Renal cortical epithelial cell (primary cell): ENCODE measurements at places on chromosomes 16 and 17. TPM values are rescaled to one million over a fixed set of nuclear protein-coding genes. Genes with fewer than 3 reads are reported as not detected.

TTYH2 gene
- total RNA-seq: under 0.01 and 0.60 TPM in 2 replicates

- DNase-seq: no peak
Measured at GRCh38 chr17:79010304-79010646, 711 bp upstream of the CANT1 start.

DNA sequence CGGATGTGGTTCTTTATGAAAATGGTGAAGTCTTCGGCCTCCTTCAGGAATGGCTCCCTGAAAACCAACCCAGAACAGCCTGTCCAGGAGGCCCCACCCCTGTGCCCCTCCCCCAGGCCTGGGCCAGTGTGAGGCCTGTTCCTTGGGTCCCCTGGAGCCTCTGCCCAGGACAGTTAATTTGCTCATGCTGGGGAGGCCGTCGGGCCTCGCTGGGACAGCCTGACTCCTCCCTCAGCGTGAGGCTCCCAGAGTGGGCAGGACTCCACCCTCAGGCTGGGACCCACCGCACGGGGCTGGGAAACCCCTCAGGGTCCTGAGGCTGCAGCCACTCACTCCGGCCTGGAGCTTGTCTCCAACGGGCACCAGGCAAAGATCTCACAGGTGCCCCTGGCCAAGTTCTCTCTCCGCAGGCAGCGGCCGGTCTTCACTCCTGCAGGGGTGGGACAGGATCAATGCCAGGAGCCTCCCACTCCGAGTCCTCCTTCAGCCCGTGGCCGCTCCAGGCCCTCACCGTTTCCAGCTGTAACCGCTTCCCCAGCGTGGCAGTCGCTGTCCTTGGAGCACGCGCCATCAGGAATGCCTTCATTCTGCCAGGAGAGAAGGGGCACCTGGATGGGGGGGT lies 5.8 kb downstream of the P2RX5 start:
- DNase-seq: no peak

- DNase-seq: peak; percentile 30
Measured at GRCh38 chr16:49754495-49755312, 101.2 kb downstream of the ZNF423 start.

- DNase-seq: no peak
Measured at GRCh38 chr17:68346448-68346847, 55.2 kb downstream of the ARSG start.

DNA sequence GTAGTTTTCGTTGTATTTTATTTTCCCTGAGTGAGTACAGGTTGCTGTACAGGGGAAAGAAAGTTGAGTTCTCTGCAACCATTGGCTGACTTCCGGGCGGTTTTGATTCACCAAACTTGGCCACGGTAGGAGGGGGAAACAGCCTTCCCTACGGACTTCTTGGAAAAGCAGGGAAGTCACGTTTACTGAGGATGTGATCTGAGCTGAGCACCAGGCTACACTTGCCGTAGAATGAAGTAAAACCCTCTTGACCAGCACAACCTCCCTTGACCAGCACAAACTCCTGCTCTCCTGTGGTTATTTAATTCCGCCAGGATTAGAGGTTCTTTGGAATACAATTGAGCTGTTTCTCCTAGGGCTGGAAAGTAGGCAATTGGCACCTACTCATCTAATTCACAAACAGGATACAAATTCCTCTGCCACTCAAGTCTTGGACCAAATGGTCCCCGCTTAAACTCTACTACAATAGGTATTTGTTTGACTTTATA lies 242.0 kb upstream of the RBFOX1 start:
- DNase-seq: no peak

GRCh38 chr16:8885674-8886592 lies 3.8 kb downstream of the LITAFD start:
- DNase-seq: peak; percentile 40

- peak; percentile 36 for DNase-seq
Measured at GRCh38 chr17:6599364-6599763, 41.1 kb downstream of the KIAA0753 start.

- DNase-seq: no peak
Measured at GRCh38 chr16:50460538-50461399, 87.4 kb upstream of the NKD1 start.

- DNase-seq: no peak
Measured at GRCh38 chr17:41417127-41417526, 7.3 kb downstream of the KRT37 start.

DNA sequence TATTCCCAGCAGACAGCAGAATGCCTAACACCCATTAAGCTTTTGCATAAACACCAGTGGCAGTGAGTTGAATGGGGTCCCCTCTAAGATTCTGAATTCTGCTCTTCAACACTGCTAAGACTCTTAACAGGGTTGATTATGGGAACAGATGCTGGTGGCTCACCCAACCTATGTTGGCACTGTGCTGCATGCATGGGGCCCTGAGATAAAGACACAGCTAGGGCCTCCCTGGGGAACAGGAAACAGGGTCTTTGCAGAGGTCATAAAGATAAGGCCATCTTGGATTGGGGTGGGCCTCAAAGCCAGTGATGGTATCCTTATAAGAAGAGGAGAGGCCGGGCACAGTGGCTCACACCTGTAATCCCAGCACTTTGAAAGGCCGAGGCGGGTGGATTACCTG lies 190.8 kb downstream of the SLC39A11 start:
- no peak for DNase-seq
